ENCODE measurements at places on chromosomes 5 and 9. TPM values are rescaled to one million over a fixed set of nuclear protein-coding genes. Genes with fewer than 3 reads are reported as not detected.
A peak's percentile ranks its signal among the peaks of the same experiment; 100 is the strongest.

DNA sequence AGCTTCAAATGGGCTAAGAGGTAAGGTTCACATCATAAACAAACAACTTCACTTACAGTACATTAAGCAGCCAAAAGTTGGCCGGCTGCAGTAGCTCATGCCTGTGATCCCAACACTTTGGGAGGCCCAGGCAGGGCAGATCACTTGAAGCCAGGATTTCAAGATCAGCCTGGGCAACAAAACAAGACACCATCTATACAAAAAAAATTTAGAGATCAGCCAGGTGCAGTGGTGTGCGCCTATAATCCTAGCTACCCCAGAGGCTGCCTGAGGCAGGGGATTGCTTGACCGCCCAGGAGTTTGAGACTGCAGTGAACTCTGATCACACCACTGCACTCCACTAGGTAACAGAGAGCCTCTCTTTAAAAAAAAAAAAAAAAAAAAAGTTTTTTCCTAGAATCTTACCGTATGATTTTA is 16.9 kb downstream of the UBTD2 start:
- no peak overlapping the region for H3K27ac ChIP-seq
- no peaks in the 10 kb centered on the region for H3K27me3 ChIP-seq
- peaks cover 9% of the 10 kb centered on the region for H3K36me3 ChIP-seq
- peaks cover 8% of the 10 kb centered on the region for H3K4me1 ChIP-seq
- DNase-seq = no peak

GRCh38 chr9:88835772-88836171 is 155.5 kb upstream of the S1PR3 start:
- H3K36me3 ChIP-seq = no peaks in the 10 kb centered on the region
- no peak overlapping the region for H3K4me3 ChIP-seq
- H3K4me1 ChIP-seq = peaks cover 17% of the 10 kb centered on the region
- no peak overlapping the region for H3K27ac ChIP-seq
- H3K27me3 ChIP-seq = peaks cover 73% of the 10 kb centered on the region

GRCh38 chr9:135670721-135671590 is 7.8 kb downstream of the LCN9 start:
- no peaks in the 10 kb centered on the region for H3K36me3 ChIP-seq
- DNase-seq = no peak
- H3K4me1 ChIP-seq = no peaks in the 10 kb centered on the region
- H3K27ac ChIP-seq = no peak overlapping the region
- H3K27me3 ChIP-seq = no peaks in the 10 kb centered on the region

- H3K27me3 ChIP-seq = no peaks in the 10 kb centered on the region
- H3K27ac ChIP-seq = no peak overlapping the region
- H3K4me3 ChIP-seq = no peak overlapping the region
- DNase-seq = no peak
- no peaks in the 10 kb centered on the region for H3K36me3 ChIP-seq
Measured at GRCh38 chr5:9198394-9198793, 347.5 kb downstream of the SEMA5A start.

GRCh38 chr5:136073714-136074529 is 45.1 kb downstream of the TGFBI start:
- H3K27me3 ChIP-seq = peaks cover 32% of the 10 kb centered on the region
- no peak overlapping the region for H3K4me3 ChIP-seq
- DNase-seq = peak; percentile 31
- no peak overlapping the region for H3K27ac ChIP-seq

GRCh38 chr5:140546851-140547507 is 483 bp upstream of the EIF4EBP3 start:
- peaks cover 42% of the 10 kb centered on the region for H3K4me1 ChIP-seq
- peak overlapping the region; percentile 91 for H3K27ac ChIP-seq
- no peaks in the 10 kb centered on the region for H3K27me3 ChIP-seq
- peak overlapping the region; percentile 67 for H3K4me3 ChIP-seq

Gene TNFSF15
- total RNA-seq = 0.06 TPM

Gene BRD9
- 64.7 TPM for total RNA-seq

Gene ENHO
- total RNA-seq = not detected

Gene CARD6
- total RNA-seq = 2.6 TPM

Data from activated CD8-positive, alpha-beta memory T cell treated with anti-CD3 and anti-CD28 coated beads, Interleukin-2, amount 10 ng/mL, durations not matched to agents 7 days and 5 days (primary cell).